ENCODE measurements at places on chromosomes 7 and 10.

DNA sequence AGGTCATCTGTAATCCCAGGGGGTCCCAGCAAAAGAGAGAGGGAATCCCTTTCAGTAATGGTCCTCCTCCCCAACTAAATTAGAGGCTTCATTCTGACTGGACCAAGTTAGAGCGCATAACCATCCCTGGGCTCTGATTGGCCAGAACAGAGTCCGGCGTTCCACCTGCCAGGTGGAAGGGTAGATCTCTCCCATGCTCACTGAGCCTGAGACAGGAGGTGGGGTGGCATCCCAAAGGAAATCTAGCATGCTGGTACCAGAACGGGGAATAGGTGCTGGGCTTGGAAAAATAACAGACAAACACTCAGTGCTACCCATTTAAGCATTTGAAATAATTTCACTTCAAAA lies 21.0 kb upstream of the TSPAN33 start:
- no peak for DNase-seq

- DNase-seq, result no peak
Measured at GRCh38 chr10:62873866-62874265, 57.7 kb upstream of the EGR2 start.

DNA sequence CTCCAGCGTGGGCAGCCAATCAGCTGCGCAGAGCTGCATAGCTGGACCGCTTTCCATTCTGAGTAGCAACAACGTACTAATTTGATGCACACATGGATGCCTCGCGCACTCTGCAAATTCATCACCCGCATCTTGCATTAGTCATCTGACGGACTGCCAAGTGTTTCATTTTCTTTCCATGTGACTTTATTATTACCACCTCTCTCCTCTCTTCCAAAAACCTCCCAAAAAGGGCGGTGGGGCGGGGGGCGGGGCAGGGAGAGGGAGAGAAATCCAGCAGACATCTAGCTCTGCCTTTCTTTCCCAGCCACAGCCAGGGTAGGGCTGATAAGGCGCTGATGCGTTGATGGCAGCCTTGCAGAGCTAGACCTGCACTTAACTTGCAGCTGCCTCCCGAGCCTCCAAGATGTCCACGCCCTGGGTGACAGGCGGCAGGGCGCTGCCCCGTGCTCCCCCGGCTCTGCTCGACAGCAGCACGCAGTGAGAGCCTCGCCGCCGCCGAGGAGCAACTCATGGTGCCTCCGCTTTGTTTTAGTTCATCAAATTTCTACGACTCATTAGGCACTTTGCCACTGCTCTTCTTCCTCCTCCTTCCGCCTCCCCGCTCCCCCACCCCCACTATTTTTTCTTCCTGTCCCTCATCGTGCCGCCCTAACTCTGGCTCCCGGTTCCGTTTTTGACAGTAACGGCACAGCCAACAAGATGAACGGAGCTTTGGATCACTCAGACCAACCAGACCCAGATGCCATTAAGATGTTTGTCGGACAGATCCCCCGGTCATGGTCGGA lies 147.3 kb downstream of the CELF2 start:
- peak; percentile 97 for DNase-seq

- no peak for DNase-seq
Measured at GRCh38 chr10:101660256-101660655, 34.7 kb downstream of the FBXW4 start.

- no peak for DNase-seq
Measured at GRCh38 chr10:79433324-79434222, 11.9 kb downstream of the ZCCHC24 start.

DNA sequence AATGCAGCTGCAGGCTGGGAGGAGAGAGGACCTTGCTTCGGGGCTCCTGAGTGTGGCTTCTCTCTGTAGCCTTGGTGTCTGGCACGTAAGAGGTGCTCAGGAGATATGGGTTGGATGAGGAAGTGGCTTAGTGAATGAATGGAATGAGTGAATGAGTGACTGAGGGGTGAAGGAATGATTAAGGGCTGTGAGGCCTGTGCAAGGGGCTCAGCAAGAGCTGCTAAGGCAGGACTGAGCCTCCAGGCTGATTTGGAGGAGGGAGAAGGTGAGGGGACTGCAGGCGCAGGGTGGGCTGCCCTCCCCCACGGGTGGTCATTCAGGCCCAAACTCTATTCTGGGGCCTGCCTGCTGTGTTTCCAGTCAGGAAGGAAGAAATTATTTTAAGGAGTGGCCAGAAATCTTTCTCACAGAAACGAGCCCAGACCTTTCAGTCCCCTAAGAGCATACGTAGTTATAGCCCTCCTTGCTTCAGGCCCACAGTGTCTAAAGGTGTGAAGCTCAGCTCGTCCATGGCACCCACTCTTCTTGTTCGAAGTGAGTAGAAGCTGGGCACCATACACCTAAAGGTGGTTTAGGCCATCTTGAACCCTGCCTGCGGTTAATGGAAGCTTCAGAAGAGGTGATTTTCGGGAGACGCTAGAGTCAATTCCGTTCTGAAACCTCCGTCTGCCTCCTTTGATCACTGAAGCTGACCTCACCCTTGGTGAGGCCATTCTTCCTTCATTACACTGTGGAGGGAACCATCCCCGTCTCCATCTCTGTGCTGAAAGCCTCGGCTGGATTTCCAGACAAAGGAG lies 49.5 kb upstream of the SAMD8 start:
- no peak for DNase-seq

GRCh38 chr7:84069999-84070500 lies 124.5 kb downstream of the SEMA3A start:
- no peak for DNase-seq

GRCh38 chr7:112654322-112655216 lies 135.6 kb downstream of the TMEM168 start:
- DNase-seq, result peak; percentile 59

GRCh38 chr7:148828965-148829364 lies 55.1 kb downstream of the EZH2 start:
- DNase-seq, result no peak

- no peak for DNase-seq
Measured at GRCh38 chr7:122535086-122535485, 163.8 kb downstream of the RNF133 start.

All from HFF-Myc (cell line).